ENCODE measurements at places on chromosomes 7 and 10. TPM values are rescaled to one million over a fixed set of nuclear protein-coding genes. Genes with fewer than 3 reads are reported as not detected.

- DNase-seq = peak; percentile 72
These were observed 5.3 kb downstream of the DENND2A start for GRCh38 chr7:140635345-140635744.

GRCh38 chr10:71475243-71475871 is 78.6 kb downstream of the CDH23 start:
- peak; percentile 87 for DNase-seq

RET gene
- 3.5 TPM for total RNA-seq

DNA sequence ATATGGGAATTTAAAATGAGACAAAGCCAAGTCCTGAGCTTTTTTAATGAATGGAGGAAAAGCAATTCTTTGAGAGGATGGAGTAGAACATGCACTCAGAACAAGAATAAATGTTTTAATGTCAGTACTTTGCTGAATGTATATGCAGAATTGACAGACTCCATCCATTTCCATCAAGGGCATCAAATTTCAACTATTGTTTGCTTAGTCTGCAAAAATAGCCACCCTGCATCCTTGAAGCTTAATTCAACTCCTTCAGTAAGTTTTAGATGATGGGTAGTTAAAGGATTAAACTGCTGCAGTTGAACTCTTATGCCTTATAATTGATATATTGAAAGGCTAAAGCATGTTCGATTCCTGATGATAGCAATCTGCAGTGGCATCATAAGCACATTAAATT is 99.7 kb upstream of the IFRD1 start:
- no peak for DNase-seq

FXYD4 gene
- not detected for total RNA-seq

GRCh38 chr10:20776384-20777118 is 120.6 kb downstream of the NEBL start:
- no peak for DNase-seq

Data from endodermal cell (in vitro differentiated cells).